HS-27A (cell line): ENCODE measurements at places on chromosomes 11 and 22.

GRCh38 chr22:47307326-47307725 lies 544.9 kb downstream of the TBC1D22A start:
- DNase-seq: no peak

DNA sequence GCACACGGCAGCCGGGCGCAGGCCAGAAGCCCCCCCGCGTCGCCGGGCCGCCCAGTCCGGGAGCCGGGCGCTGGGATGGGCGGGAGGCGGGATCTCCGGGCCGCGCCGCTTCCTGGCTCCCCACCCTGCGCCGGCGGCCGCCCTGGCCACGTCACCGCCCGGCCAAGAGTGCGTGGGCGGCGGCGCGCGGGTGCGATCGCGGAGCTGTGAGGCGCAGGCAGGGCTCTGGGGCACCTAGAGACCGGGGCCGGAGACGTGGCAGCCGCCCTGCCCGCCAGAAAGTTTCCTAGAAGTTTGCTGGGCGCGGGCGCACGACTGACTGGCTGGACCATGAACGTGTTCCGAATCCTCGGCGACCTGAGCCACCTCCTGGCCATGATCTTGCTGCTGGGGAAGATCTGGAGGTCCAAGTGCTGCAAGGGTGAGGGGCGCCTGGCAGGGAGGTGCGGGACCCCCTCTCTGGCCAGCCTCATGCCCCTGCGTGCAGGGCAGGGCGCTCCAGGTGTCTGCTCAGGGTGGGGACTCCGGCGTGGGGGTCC lies at the start of gene KDELR3:
KDELR3 (plus strand) TSS at position 193 of the 539 bp plus-strand sequence; CDS start at position 331, 138 bp downstream.
- no peak for DNase-seq

- no peak for DNase-seq
Observed at GRCh38 chr22:19888131-19888746, 33.6 kb upstream of the GNB1L start.

- no peak for DNase-seq
Observed at GRCh38 chr11:20760811-20761210, 91.4 kb downstream of the NELL1 start.

GRCh38 chr11:11036848-11037732 lies 179.2 kb upstream of the ZBED5 start:
- peak; percentile 53 for DNase-seq

GRCh38 chr11:78347956-78348355 lies 69.7 kb downstream of the GAB2 start:
- DNase-seq: no peak

GRCh38 chr11:75280227-75280701 lies 39.7 kb downstream of the TPBGL start:
- DNase-seq: peak; percentile 51

DNA sequence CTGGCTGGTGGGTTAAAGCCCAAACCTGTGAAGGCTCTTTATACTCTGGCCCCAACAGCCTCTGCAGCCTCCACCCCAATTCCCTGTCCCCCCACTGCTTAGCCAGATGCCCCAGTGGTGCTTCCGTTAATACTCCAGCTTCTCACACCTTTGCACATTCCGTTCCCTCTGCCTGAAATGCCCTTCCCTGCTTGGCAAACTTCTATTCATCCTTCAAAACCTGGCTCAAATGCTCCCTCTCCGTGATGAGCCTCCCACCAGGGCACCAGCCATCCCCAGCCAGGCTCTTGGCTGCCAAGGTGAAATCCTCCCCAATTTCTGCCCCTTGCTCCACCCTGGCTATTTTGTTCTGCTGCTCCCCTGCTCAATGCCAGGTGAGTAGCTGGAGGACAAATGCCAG lies 12.5 kb upstream of the FADS3 start:
- no peak for DNase-seq

DNA sequence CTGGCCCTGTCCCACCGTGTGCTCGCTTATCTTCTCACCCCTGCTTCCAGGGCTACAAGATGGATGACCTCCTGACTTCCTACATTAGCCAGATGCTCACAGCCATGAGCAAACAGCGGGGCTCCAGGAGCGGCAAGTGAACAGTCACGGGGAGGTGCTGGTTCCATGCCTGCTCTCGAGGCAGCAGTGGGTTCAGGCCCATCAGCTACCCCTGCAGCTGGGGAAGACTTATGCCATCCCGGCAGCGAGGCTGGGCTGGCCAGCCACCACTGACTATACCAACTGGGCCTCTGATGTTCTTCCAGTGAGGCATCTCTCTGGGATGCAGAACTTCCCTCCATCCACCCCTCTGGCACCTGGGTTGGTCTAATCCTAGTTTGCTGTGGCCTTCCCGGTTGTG lies 86.5 kb downstream of the MYO7A start:
- no peak for DNase-seq

GRCh38 chr22:43277987-43278601 lies 65.1 kb downstream of the SCUBE1 start:
- DNase-seq: no peak

DNA sequence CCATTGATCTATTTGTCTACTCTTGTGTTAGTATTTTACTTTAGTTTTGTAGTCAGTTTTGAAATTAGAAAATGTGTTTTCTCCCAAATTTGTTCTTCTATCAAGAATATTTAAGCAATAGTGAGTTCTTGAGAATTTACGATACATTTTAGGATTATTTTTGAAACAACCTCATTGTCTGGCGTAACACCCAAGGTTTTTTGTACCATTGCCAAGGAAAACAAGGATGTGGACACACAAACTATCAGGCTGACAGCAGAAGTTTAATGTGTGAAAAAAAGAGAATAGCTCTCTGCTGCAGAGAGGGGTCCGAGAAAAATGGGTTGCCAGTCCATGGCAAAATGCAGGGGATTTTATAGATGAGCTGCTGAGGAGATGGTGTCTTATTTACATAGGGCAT lies 865.1 kb upstream of the CNTN5 start:
- DNase-seq: no peak

DNA sequence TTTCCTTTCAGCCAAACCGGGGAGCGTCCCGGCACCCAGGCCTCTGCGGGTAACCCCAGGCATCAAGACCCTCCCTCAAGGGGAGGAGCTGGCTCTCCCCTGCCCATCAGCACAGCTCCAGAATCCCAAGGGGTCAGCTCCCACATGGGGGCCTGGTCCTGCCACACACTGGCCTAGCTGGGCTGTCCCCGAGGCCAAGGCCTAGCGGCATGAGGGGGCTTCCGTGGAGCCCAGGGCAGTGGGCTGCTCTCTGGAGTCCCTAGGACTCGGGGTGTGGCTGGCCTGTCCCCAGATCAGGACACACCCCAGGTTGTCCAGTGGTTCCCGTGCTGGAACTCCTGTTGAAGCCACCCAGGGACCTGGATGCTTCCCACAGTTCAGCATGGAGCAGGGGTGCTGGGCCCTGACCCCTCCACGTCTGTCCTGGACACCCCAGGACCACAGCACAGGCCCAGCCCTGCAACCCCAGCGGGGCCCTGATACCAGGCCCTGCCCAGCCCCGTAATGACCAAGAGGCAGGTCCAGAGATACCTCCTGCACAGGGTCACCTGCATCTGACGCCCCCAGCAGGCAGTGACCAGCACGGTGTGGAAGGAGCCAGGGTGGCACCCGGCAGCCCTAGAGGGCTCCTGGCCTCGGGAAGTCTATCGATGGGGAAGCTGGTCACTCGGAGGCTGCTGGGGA lies 5.5 kb downstream of the HRAS start:
- no peak for DNase-seq

DNA sequence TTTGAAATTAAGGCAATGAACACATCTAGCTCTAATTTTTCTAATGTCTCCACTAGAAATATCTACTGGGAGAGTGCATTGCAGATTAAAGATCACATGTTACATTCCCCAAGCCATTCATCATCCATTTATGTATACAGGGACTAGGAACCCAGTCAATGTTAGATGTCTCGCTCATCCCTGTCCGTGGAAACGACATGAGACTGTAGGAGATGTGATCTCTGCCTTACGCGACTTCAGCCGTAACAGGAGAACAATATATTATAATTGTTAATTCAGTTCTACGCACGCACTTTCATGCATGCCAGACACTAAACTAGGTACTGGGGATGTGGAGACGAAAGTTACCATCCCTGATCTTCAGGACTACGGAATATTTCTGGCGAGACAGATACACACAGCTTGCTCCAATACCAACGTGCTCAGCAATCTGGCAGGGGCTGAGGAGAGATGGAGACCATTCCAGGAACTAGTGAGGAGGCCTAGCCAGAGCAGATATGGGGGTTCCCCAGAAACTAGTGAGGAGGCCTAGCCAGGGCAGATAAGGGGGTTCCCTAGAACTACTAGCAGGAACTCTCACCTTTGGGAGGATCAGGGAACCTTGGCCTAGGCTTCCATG lies 706 bp downstream of the DCPS start:
- no peak for DNase-seq

- DNase-seq: no peak
Observed at GRCh38 chr22:30399718-30400117, 2.9 kb downstream of the SEC14L2 start.

GRCh38 chr22:35274154-35274871 lies 17.0 kb downstream of the HMGXB4 start:
- no peak for DNase-seq

- DNase-seq: no peak
Observed at GRCh38 chr11:93564895-93565294, 21.7 kb upstream of the SMCO4 start.

DNA sequence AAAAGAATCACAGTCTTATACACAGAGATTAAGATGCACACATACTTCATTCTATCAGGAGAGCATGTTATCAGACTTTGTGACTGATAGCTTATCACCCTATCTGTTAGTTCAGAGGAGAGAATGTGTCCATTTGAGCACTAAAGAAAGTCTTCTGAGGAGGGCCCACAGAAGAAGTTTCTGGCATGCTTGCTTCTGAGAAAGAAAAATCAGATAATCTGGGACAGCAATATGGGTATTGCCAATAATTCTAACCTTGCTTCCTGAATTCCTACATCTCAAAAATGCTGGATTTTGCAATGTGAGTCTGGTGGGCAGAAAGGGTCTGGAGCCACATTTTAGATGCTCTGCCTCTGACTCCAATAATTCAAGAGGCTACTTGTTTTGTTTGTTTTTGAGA lies 128.9 kb downstream of the RBFOX2 start:
- no peak for DNase-seq

GRCh38 chr11:116890193-116890592 lies 52.8 kb upstream of the APOA1 start:
- no peak for DNase-seq

- DNase-seq: no peak
Observed at GRCh38 chr11:109584001-109584972, 162.3 kb downstream of the C11orf87 start.

DNA sequence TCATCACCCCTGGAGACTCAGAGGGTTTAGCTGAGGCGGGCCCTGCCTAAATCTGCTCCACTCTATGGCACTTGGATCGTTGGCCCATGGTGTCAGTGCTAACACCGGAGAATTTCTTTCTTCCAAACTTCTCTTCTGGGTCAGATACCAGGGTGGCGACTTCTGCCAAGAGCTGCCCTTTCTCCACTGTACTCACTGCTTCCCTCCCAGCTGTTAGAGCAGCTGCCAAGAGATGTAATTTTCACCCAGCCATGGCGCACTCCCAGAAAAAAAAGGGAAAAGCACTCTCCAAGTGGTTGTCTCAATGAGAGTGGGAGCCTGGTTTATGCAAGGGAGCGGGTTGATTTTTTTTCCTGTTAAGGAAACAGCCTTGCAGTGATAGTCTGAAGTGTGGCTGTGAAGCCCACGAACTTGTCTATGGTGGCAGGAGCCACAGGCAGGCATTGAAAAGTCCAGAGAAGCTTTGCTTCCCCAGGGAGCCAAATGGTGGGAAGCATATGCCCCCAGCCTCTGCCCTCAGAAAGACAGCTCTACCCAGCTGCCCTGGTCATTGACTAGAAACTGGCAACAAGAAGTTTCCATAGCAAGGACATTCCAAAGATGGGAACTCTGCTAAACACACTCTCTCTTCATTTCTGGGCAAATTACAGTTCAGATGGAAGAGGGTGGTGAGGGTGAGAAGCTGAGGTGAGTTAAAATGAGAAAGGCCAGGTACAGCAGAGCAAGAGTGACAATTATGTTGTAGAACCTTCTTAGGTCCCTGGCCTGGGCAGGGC lies 10.7 kb downstream of the PCSK7 start:
- DNase-seq: no peak

DNA sequence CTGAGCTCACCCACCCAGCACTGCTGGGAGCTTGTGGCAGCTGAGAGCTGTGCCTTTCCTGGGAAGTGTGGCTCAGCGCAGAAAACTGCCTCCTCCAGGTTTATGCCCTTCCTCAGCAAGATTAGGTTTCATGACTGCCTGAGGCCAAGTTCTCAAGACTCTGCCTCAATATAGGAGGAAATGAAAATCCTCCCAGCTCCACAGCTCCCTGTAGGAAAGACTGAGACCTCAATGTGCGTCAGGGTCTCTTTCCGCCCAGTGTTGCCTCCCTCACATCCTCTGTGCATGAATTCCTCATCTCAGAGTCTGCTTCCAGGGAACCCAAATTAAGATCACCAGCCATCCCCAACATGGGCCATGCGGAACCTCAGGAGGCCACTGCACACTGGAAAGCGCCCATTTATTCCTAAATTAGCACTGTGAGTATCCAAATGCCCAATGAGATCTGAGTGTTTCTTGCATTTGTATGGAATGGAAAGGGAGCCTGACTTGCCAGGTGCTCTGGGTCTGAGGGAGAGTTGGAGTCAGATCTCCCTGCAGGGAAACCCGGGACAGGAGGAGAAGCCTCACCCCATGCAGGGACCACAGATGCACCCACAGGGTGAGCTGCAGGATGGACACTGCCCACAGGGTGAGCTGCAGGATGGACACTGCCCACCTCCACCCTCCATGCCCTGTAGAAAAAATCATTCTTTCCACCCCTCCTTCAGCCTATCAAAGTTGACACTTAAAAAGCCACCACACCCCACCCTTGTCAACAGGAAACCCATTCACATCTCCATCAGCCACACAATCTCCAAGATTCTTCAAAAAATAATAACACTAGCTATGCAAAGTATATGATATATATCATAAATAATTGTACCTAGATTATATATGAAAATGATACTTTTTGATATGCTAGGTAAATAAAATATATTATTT lies 97.4 kb upstream of the IGLL5 start:
- DNase-seq: no peak
